ENCODE measurements at places on chromosomes 13 and 19. TPM values are rescaled to one million over a fixed set of nuclear protein-coding genes. Genes with fewer than 3 reads are reported as not detected.

PGLYRP1 gene
- polyA plus RNA-seq: not detected

SLC10A2 gene
- polyA plus RNA-seq: not detected

CLDN10 gene
- 3.9 TPM for polyA plus RNA-seq

TPRX2 gene
- not detected for polyA plus RNA-seq

ERICH4 gene
- polyA plus RNA-seq: not detected

ZNF540 gene
- 1.1 TPM for polyA plus RNA-seq

CNFN gene
- polyA plus RNA-seq: 7,132 TPM

ADAMTSL5 gene
- 13.0 TPM for polyA plus RNA-seq

ANO8 gene
- polyA plus RNA-seq: 9.7 TPM

TUBB4A gene
- 0.16 TPM for polyA plus RNA-seq

MATK gene
- 2.6 TPM for polyA plus RNA-seq

RHPN2 gene
- 0.26 TPM for polyA plus RNA-seq

MRPL34 gene
- polyA plus RNA-seq: 72.1 TPM

SHD gene
- not detected for polyA plus RNA-seq

MYO16 gene
- polyA plus RNA-seq: 0.18 TPM

CCNA1 gene
- 0.18 TPM for polyA plus RNA-seq

CEACAM1 gene
- polyA plus RNA-seq: 68.9 TPM

CABP5 gene
- polyA plus RNA-seq: not detected

RFPL4A gene
- not detected for polyA plus RNA-seq

ZNF709 gene
- polyA plus RNA-seq: 0.38 TPM

ZNF837 gene
- polyA plus RNA-seq: 2.5 TPM

PIP5K1C gene
- polyA plus RNA-seq: 18.1 TPM

DMKN gene
- polyA plus RNA-seq: 223 TPM

ZNF253 gene
- 1.5 TPM for polyA plus RNA-seq

GIPC3 gene
- 0.57 TPM for polyA plus RNA-seq

CPB2 gene
- not detected for polyA plus RNA-seq

KCNN4 gene
- polyA plus RNA-seq: 3.9 TPM

PRSS57 gene
- not detected for polyA plus RNA-seq

ZNF132 gene
- 0.83 TPM for polyA plus RNA-seq

ATP8B3 gene
- 0.68 TPM for polyA plus RNA-seq

N4BP2L1 gene
- 5.0 TPM for polyA plus RNA-seq

POU4F1 gene
- 0.04 TPM for polyA plus RNA-seq

FPR1 gene
- polyA plus RNA-seq: 0.49 TPM

LAIR1 gene
- polyA plus RNA-seq: 1.9 TPM

RPL36 gene
- polyA plus RNA-seq: 1,592 TPM

IRGC gene
- not detected for polyA plus RNA-seq

CGB2 gene
- polyA plus RNA-seq: not detected

LGALS14 gene
- polyA plus RNA-seq: not detected

RFPL4AL1 gene
- not detected for polyA plus RNA-seq

CAPN12 gene
- polyA plus RNA-seq: 12.3 TPM

SULT2B1 gene
- polyA plus RNA-seq: 295 TPM

DAND5 gene
- not detected for polyA plus RNA-seq

GPR12 gene
- 0.01 TPM for polyA plus RNA-seq

CCNE1 gene
- 5.2 TPM for polyA plus RNA-seq

KASH5 gene
- polyA plus RNA-seq: not detected

CGB1 gene
- not detected for polyA plus RNA-seq

IZUMO2 gene
- polyA plus RNA-seq: not detected

IL17D gene
- polyA plus RNA-seq: 0.35 TPM

All from esophagus (tissue), 2 donors.